ENCODE measurements at places on chromosomes 7 and 10. TPM values are rescaled to one million over a fixed set of nuclear protein-coding genes. Genes with fewer than 3 reads are reported as not detected.
A peak's percentile ranks its signal among the peaks of the same experiment; 100 is the strongest.

The SEC61G gene
- 141 TPM for total RNA-seq

- DNase-seq = no peak
These were observed 73.3 kb upstream of the COL13A1 start for GRCh38 chr10:69728335-69728870.

The COL26A1 gene
- 0.09 TPM for total RNA-seq

The SLC26A5 gene
- total RNA-seq = not detected

DNA sequence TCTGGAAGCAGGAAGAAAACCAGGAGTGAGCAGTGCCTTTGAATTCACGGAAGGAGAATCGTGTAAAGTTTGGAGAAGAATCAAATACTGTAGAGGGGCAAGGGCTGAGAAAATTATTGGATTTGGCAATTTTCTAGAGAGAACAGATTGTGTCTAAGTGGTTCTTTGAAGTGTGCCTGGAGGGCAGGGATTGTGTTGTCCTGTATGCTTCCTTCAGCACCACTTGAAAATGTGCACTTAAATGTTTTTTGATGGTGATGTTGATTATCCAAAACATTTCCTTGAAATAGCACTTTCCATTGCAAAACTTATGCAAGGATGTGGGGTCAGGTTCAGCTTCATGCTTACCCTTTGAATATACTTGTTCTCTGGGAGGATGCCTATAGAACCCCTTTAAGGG lies 360.2 kb downstream of the SORCS3 start:
- DNase-seq = no peak

DNA sequence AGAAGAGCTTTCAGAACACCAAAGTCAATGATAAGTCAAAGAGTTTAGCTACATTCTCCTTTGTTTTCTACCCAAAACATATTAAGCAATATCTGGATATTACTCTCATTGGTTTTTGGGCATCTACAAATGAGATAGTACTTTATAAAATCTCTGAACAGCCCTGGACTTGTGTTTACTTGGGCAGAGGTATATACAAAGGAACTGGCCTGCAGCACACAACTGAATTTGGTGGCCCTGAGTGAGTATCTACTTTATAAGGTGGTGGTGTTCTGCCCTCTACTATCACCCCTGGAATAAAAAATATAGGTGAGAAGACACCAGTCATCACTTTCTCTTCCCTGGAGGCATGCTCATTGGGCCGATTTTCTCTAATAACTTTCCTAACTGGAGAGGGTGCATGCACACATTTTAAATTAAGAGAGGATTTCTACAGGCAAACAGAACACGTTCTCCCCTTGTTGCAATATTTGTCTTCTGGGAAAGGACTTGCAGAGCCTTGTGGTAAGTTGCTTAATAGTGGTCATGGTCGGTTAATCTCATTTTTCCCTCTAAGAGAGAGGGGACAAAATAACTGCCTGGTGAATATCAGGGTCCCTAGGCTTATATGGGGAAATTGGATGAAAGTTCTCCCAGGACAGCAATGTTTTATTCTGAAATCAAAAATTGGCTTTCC lies 41.1 kb downstream of the OTUD1 start:
- DNase-seq = no peak

DNA sequence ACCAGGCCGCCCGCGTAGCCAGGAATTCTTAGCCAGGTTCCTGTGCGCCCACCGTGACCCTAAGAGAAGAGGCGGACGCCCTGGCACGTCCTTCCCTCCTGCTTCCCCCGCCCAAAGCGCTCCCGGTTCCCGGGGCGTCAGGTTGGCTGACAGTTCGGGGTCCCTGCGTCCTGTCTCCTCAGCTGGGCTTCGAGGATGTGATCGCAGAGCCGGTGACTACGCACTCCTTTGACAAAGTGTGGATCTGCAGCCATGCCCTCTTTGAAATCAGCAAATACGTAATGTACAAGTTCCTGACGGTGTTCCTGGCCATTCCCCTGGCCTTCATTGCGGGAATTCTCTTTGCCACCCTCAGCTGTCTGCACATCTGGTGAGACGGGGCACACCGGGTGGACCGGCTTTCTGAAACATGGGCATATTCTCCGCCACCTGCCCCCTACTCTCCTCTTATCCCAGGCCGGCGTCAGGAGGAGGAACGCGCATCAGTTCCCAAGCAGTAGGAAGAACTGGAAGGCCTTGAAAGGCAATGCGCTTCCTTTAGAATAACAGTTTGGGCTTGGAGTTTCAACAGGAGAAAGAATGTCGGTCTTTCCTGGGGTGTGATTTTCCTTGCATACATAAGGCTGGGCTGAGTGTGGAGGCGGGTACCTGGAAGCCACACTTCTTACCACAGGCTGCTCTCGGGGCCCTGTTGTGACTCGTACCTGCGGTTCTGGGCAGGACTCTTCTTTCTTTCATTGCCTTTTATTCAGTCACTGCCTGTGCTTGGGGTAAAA lies 728 bp downstream of the CAV2 start:
- peak; percentile 5 for DNase-seq

GRCh38 chr10:107059068-107059804 lies 105.3 kb downstream of the SORCS1 start:
- no peak for DNase-seq

GRCh38 chr10:14975672-14976273 lies 16.6 kb downstream of the MEIG1 start:
- no peak for DNase-seq

DNA sequence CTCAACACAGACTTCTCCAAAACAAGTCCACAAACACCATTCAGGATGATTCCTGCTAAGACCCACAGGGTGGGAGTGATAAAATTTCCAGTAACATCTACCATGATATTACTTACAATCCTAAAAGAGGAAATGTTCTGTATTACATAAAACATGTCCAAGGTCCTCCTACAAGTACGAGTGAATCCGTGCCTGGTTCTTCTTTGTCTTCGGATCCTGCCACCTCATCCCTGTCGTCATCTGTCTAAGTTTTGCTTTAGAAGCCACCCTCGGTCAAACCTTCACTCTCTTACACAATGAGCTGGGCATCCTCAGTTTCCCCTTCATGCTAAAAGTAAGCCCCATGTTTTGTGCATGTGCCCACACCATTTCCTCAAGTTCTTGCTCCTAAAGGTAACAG lies 279.0 kb downstream of the KCNMA1 start:
- no peak for DNase-seq

DNA sequence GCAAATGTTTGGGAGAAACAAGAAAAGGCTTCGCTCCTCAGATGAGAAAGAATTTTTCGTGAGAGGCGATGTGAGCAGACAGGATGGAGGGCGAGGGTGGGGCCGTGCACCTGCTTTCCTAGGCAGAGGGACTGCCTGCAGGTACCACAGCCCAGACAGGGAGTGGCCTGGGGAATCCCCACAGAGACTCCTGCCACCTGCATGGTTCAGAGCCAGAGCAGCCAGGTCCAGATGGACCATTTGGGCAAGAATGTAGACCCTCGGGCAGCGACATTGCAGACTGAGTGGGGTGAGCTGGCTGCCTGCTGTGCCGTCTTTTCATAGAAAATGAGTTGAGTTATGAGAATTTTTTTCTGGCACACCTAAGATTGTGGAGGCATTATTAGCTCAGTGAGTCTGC lies 216.8 kb downstream of the SNX10 start:
- no peak for DNase-seq

The AOC1 gene
- not detected for total RNA-seq

DNA sequence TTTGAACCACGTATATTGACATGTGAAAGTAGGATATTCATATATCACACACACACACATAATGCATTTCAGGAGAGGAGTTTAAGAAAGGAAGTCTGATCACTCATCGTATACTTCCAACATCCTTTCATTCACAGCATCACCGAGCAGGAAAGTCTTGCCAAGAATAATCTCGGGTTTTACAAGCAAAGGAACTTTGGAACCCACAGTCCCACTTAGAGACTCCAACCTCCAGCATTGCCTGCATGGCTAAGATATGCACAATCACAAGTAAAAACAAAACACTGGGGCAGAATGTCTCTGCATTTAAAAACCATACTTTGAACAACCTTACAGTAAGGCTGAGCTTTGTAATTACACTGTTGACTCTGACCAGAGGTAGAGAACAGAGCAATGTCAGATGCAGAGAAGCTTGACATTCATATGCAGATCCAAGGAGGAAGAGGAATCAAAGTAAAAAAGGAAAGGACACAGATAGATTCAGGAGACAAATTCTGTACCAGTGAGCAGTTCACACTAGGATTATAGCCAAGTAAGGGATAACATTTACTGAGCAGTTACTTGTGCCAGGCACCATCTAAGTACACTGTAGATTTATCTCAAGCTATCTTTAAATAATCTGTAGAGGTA lies 14.8 kb downstream of the THSD7A start:
- DNase-seq = no peak

- DNase-seq = no peak
These were observed 67.0 kb downstream of the DNAJB6 start for GRCh38 chr7:157403646-157404401.

DNA sequence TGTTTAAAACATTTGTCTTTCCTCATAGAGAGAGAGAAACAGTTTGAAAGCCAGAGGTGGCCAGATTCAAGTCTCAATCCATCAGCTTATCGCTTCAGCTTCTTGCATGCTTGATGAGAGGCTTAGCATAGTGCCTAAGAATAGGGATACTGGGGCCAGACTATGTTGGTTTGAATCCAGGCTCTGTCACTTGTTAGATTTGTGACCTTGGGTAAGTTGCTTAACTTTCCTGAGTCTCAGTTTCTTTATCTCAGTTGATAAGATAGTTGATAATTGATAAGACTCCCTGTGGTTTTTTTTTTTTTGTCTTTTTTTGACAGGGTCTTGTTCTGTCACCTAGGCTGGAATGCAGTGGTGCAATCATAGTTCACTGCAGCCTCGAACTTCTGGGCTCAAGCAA lies 12.1 kb upstream of the CDK6 start:
- no peak for DNase-seq

The PIP gene
- not detected for total RNA-seq

DNA sequence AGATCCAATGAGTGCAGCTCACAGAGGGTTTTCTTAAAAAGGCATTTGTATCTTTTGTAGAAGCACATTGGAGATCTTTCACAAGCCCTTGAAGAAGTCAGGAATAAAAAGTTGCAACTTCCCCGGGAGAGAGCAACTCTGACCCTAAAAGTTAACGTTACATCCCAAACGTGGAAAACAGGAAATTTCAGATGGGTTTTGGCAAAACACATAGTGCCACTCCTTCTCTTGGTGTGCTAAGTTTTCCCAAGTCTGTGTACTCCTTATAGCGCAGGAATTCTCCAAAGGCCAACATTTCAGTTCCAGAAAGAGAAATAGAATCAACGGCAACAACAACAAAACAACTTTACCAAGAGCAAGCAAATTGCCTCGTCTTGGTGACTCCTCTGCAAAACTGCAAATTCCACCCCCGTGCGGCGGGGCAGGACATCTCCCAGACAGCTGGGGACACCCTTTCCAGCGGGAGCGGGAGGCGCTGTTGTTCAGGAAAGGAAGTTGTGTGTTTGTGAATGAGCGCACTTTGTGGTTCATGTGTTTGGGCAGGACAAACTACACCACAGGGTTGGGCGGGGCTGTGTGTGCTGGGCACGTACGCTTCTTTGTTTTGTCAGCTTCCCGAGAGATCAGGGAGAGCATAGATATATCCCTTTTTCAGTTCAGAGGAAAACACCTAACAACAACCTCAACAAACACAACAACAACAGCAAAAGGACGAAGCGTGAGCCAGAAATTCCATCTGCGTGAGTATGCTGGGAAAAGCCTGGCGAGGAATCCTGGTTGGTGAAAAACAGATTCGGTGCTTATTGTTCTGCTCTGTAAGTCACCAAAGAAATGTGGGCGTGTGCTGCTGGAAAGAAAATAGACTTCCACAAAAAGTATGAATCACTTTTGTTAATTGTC lies 294.7 kb upstream of the PITRM1 start:
- peak; percentile 72 for DNase-seq

- no peak for DNase-seq
These were observed 526 bp downstream of the ZNF248 start for GRCh38 chr10:37856881-37857286.

GRCh38 chr10:84269773-84270172 lies 24.9 kb downstream of the RGR start:
- DNase-seq = no peak

- no peak for DNase-seq
These were observed 14.4 kb downstream of the RAMP3 start for GRCh38 chr7:45171946-45172345.

The CLEC5A gene
- not detected for total RNA-seq

DNA sequence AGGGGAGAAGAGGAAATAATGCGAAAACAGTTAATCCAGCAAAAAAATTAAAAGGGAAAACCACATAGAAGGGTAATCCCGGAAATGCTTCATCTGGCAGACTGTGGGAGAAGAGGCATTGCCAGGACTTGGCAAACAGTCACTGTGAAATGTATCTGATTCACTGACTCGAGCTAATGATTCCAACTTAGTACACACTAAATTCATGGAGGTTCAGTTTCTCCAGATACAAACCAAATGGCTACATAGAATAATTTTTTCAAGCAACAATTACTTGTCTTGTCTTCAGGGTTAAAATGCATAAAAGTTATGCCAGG lies 36.4 kb downstream of the GDI2 start:
- DNase-seq = no peak

The TAS2R3 gene
- 0.78 TPM for total RNA-seq

The PTPRN2 gene
- 3.5 TPM for total RNA-seq
